NCI-H146 (cell line): ENCODE measurements at places on chromosomes 7 and 10.

- no peak for DNase-seq
These were observed 275.4 kb downstream of the WDR37 start for GRCh38 chr10:1331560-1331959.

- DNase-seq = no peak
These were observed 52.1 kb upstream of the STK17A start for GRCh38 chr7:43530553-43531410.

DNA sequence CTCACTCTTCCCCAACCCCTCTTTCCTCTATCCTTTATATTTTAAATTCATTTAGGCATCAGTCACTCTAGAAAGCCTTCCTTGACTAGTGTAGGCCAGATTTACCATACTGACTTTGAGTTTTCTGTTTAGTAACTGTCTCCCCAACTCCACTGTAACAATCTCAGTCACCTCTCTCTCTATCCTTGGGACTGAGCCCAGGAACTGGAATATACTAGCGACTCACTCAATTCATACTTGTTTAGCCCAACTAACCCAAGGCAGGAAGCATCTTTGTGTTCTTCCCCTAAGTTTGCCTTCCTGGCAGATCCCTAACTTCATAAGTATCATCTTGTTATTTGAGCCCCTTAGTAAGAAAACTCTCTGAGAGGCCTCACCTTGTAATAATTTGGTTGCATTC, 19.1 kb downstream of the PLCE1 start:
- DNase-seq = no peak

- DNase-seq = no peak
These were observed 184.4 kb downstream of the MDFIC start for GRCh38 chr7:115106316-115106715.

DNA sequence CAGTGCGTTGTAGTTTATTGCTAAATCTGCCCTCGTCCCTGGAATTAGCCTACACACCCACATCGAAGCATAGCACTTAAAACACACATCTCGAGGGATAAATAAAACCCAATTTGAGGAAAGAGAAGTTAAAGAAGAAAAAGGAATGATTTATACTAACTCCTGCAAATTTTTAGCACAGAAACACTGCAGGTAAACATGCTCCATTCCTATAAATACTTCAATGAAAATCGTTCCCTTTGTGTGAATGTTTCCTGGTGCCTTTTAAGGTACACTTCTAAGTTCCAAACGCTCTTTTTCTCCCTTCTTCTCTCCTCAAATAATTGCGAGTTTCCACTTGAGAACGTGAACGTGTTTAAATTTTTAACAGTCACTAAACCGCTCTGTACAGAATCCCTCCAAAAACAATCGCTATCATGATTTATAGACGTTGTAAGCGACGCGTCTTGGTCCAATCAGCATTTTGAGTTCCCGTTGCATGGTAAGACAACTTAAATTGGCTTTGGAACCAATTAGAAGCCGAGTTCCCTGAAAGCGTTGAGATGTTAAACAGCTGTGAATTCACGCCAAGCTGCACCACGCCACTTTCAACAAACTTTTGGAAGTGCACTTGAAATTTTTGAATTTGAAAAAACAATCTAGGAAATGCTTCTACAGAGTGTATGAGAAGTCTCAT, 12.5 kb upstream of the EBLN1 start:
- peak; percentile 12 for DNase-seq

DNA sequence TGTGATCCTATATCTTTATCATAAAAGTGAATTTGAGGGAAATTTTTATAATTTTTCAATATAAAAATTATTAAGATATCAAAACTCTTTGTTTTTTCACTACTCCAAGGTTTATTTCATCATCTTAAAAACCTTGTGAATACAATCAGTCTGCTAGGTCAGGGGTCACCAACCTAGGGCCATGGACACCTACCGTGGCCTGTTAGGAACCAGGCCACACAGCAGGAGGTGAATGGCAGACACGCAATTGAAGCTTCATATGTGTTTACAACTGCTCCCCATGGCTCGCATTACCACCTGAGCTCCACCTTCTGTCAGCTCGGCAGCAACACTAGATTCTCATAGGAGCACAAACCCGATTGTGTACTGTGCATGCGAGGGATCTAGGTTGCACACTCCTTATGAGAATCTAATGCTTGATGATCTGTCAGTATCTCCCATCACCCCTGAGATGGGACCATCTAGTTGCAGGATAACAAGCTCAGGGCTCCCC, 271.2 kb upstream of the C7orf33 start:
- DNase-seq = peak; percentile 82

- DNase-seq = no peak
These were observed 104.6 kb downstream of the HECTD2 start for GRCh38 chr10:91514787-91515186.

GRCh38 chr10:92395271-92395670, 104.3 kb downstream of the MARCHF5 start:
- DNase-seq = no peak

- peak; percentile 6 for DNase-seq
These were observed 8.1 kb downstream of the PGAM1 start for GRCh38 chr10:97434055-97434454.

GRCh38 chr10:2936816-2937215, 130.5 kb upstream of the PFKP start:
- no peak for DNase-seq

GRCh38 chr10:33139181-33139646, 181.2 kb upstream of the ITGB1 start:
- no peak for DNase-seq

DNA sequence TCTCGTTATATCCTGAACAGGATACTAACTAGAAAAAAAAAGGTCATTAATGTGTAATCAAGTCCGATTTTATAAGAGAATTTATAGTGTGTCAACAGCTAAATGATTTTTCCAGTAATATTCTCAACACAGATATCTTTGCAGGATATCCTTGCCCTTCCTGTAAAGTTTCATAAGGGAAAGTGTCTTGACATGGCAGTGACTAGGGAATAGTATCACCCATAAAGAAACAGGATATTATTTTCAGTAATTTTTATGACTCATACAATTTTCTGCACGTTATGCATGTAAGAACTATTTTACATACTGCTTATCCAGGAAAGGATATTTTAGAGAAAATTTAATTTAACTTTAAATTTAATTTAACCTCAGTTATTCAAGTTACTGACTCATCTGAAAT, 19.5 kb upstream of the PNLIP start:
- DNase-seq = no peak

DNA sequence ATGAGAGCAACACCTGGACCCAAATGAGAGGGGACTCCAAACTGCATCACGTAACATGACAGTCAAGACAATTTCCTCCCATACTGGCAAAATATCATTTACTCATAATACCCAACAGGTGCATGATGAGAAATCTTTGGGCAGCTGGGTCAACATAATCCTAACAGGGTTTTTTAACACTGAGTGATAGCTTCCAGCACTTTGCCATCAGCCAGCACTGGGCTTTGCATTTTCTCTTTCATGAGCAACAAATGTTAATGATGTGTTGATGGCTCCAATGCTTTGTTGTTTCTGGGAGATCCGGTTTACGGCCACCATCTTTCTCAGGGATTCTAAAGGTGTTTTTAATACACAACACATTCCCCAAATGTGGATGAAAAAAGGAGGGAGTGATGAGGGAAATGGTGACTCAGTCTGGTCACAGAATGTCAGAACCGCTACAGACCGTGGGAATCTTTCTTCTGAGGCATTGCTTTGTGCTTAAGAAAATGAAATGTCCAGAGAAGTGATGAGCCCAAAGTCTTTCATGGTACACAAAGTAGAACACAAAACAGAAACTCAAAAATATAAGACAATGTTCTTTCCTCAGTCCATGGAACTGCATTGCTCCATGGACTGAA, 705.7 kb upstream of the IGFBP3 start:
- DNase-seq = no peak

- DNase-seq = no peak
These were observed 18.3 kb upstream of the GNAT3 start for GRCh38 chr7:80530136-80530535.

- DNase-seq = peak; percentile 56
These were observed 52.7 kb downstream of the RBM17 start for GRCh38 chr10:6141296-6142151.

DNA sequence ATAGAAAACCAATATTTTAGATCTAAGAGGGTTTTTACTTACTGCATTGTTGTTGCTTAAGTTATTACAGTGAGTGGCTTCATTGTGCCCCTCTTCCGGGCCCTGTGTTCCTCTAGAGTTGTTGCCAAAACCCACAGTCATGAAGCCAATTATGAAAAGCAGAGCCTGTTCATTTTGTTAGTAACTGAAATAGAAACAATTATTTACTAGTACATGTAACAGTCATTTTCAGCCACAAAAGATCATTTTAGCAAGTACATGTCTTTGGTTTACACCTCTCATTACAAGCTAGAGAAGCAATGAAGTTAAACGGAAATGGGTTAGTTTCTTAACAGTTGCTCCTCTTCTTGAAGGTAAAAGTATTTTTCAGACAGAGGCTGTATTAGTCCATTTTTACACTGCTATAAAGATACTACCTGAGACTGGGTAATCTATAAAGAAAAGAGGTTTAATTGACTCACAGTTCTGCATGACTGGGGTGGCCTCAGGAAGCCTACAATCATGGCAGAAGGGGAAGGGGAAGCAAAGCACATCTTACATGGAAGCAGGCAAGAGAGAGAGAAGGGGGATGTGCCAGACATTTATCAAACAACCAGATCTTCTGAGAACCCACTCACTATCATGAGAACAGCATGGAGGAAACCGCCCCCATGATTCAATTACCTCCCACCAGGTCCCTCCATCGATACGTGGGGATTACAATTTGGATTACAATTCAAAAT, 380.5 kb downstream of the SFMBT2 start:
- DNase-seq = no peak

- no peak for DNase-seq
These were observed 224.7 kb downstream of the INHBA start for GRCh38 chr7:41478187-41478586.

DNA sequence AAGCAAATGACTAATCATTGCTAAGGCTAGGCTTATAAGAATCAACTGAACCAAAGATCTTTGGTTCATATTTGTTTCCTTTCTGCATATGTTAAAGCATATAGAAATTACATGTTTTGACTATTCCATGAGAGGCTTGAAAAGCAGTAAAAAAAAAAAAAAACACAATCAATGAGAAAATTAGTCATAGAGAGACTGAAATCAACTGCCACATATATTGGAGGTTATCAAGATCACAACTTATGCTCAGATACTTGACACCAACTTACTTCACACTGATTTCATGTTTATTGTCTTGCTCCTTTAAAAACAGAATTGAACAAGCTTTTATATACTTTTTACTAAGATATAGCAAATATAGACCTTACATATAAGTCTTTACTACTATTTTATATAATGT, 161.3 kb downstream of the TPK1 start:
- DNase-seq = no peak

GRCh38 chr7:69654381-69654780, 56.1 kb downstream of the AUTS2 start:
- DNase-seq = peak; percentile 55

DNA sequence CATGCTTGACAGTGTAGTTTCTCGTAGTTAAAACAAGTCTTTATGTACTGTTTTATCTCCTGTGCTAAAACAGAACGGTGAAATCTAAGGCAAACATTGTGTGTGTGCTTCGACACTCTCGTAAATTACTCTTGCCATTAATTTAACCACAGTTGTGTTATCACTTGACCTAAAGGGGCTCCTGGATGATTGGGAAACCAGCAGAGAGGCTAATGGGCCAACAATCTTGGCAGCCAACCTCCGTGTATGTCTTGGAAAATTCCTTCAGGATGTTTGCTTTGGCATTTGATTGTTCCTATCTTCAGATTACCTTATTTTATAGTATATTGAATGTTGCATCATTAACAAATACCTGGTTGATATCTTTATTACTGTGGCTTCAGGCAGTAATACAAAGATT, 409.5 kb downstream of the SDK1 start:
- peak; percentile 47 for DNase-seq

DNA sequence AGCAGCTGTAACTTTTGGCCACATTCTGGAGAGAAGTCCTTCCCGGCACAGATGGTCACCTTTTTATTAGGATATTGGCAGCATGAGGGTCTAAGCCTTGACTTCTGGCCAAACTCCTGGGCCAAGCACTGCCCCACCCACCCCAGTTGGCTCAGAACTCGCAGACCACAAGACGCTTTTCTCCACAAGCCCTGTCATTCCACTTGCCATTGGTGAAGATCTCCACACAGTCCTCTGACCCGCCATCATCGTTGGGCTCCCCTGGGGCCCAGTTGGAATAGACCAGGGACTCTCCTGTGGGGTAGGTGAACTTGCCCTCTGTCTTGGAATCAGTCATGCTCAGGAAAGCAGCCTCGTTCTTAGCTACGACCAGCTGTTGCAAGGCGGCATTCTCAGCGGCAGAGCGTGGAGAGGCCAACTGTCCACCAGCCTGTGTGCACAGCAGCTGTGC, 11.2 kb downstream of the SFTPD start:
- DNase-seq = no peak

GRCh38 chr7:157782041-157782440, 445.2 kb downstream of the DNAJB6 start:
- DNase-seq = no peak

GRCh38 chr7:66310620-66311019, 105.5 kb downstream of the TPST1 start:
- no peak for DNase-seq

GRCh38 chr10:18071591-18071990, 68.6 kb upstream of the CACNB2 start:
- no peak for DNase-seq

- DNase-seq = no peak
These were observed 108.4 kb downstream of the LYZL1 start for GRCh38 chr10:29397221-29397620.

DNA sequence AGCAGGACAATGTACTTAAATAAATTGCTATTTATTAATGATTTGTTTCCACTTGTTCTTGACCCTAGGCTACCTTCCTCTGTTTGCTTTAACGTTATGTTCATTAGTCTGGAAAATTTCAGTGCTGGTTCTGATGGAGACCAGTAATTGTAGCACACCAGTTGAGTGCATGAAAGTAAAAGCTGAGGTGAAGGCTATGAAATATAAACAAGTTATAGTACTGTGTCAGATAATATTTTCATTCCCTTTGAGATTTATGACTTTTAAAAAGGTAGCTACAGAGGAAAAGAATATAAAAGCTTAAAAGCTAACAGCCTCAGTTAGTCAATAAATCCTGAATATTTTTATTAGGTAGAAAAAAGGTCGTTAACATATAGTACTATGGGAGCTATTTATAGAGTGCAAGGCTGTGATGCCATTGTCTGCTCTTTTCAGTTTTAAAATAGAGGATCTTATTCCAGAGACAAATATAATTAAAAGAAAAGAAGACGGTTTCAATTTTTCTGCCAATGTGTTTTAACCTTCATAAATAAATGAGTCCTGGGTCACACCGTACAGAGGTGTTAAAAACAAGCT, 351.8 kb upstream of the ETV1 start:
- peak; percentile 62 for DNase-seq

GRCh38 chr7:10584886-10585285, 388.8 kb upstream of the PHF14 start:
- DNase-seq = no peak

DNA sequence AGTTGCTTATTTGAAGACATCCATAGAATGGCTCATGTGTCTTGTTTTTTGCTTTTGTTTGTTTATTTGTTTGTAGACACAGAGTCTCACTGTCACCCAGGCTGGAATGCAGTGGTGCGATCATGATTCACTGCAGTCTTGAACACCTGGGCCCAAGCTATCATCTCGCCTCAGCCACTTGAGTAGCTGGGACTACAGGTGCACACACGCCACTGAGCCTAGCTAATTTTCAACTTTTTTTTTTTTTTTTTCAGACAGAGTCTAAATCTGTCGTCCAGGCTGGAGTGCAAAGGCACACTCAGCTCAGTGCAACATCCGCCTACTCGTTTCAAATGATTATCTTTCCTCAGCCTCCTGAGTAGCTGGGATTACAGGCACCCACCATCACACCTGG, 83.3 kb upstream of the KLF6 start:
- DNase-seq = no peak
